ENCODE measurements at places on chromosomes 16 and 17.
A peak's percentile ranks its signal among the peaks of the same experiment; 100 is the strongest.

DNA sequence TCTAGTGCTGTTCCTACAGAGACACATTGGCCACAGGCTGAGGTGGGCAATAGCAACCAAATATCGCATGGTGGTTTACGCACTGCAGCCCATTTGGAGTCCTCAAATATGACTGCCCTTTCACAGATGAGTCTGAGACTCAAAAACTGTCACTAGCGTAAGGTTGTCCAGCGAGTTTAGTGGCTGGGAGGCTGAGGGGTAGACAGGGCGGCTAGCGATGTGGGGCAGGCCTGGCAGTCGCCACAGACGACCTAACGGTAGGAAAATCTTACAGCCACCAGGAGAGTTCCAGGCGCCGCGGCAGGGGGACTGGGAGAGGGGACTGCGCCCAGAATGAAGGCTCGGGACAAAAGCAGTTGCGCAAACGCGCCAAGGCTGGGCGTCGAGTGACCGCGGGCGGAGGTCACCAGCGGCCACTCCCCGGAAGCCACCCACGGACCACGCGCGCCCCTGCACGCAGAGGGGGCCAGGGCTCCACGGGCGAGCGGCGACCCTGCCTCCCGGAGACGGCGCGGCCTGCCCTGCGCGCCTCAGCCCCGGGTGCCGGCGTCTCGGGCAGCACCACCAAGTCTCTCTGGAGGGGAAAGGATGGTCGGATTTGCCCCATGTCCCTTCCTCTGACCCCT is 699 bp upstream of the MAP1LC3B start:
- peaks cover 7% of the 10 kb centered on the region for H3K27me3 ChIP-seq
- peaks cover 12% of the 10 kb centered on the region for H3K36me3 ChIP-seq
- peak overlapping the region; percentile 92 for H3K27ac ChIP-seq
- peak overlapping the region; percentile 81 for H3K4me3 ChIP-seq
- H3K4me1 ChIP-seq = peaks cover 58% of the 10 kb centered on the region
- DNase-seq = no peak

- H3K27me3 ChIP-seq = peaks cover 2% of the 10 kb centered on the region
- H3K36me3 ChIP-seq = peaks cover 42% of the 10 kb centered on the region
- DNase-seq = no peak
- no peak overlapping the region for H3K4me3 ChIP-seq
- peak overlapping the region; percentile 67 for H3K27ac ChIP-seq
- H3K4me1 ChIP-seq = peaks cover 30% of the 10 kb centered on the region
These were observed 25.9 kb downstream of the NMT1 start for GRCh38 chr17:45086865-45087503.

GRCh38 chr16:24041834-24042631 is 206.2 kb downstream of the PRKCB start:
- H3K27ac ChIP-seq = no peak overlapping the region
- no peaks in the 10 kb centered on the region for H3K36me3 ChIP-seq
- DNase-seq = peak; percentile 60
- H3K4me1 ChIP-seq = no peaks in the 10 kb centered on the region
- H3K4me3 ChIP-seq = no peak overlapping the region
- H3K27me3 ChIP-seq = peaks cover 1% of the 10 kb centered on the region

GRCh38 chr16:89537549-89537925 is 22.9 kb upstream of the RPL13 start:
- H3K4me1 ChIP-seq = peaks cover 3% of the 10 kb centered on the region
- H3K4me3 ChIP-seq = no peak overlapping the region
- H3K36me3 ChIP-seq = peaks cover 51% of the 10 kb centered on the region
- DNase-seq = no peak

GRCh38 chr17:676060-676700 is 38.5 kb downstream of the VPS53 start:
- DNase-seq = no peak
- peaks cover 24% of the 10 kb centered on the region for H3K4me1 ChIP-seq
- H3K27ac ChIP-seq = no peak overlapping the region
- no peaks in the 10 kb centered on the region for H3K27me3 ChIP-seq
- H3K4me3 ChIP-seq = no peak overlapping the region
- H3K36me3 ChIP-seq = peaks cover 28% of the 10 kb centered on the region

DNA sequence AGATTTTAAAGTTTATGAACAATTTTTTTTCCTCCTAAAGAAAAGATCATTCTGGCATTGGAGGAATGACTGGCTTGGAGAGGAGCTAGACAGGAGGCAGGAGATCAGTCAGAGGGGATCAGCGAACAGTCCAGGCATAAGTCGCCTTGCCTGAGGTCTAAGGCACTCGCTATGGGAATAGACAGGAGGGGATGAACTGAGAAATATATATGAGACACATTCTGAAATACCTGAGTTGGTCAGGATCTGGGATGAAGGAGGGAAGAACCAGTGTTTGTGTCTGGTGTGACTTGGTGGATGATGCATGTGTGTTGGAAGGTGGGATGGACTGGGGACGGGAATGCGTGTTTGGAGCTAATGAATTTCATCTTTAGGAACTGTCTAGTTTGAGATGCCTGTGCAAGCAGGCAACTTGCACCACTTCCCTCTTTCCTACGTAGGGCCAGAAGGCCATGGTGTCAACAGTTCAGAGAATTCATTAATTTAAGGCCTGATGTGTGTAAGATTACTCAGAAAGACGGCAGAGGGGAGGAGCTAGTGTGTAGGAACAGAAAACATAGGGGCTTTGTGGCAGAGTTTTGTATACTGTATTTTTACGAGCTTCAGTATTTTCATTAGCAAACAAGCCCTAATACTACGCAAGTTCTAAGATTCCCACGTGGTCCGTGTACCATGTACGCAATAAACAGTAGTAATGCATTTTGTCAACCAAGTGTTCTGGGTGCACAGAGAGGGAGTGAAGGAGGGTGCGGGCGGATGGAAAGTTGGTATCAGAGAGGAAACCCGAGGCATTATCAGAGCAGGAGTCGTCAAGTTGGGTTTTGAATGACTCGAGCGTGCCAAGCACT is 825 bp downstream of the HEATR6 start:
- peaks cover 3% of the 10 kb centered on the region for H3K27me3 ChIP-seq
- H3K4me1 ChIP-seq = peaks cover 54% of the 10 kb centered on the region
- peak overlapping the region; percentile 83 for H3K27ac ChIP-seq

- H3K36me3 ChIP-seq = no peaks in the 10 kb centered on the region
- peak within 1 kb of the TSS; percentile 88 for H3K4me3 ChIP-seq
- peak; percentile 50 for DNase-seq
- peaks cover 74% of the 10 kb centered on the region for H3K4me1 ChIP-seq
These were observed at the start of gene EMP2 for GRCh38 chr16:10579965-10580882. Gene EMP2, minus strand, starts transcription at chr16:10580598. Its CDS starts 32,981 bp downstream, at chr16:10547617.
